ENCODE measurements at places on chromosomes 6 and 20.

DNA sequence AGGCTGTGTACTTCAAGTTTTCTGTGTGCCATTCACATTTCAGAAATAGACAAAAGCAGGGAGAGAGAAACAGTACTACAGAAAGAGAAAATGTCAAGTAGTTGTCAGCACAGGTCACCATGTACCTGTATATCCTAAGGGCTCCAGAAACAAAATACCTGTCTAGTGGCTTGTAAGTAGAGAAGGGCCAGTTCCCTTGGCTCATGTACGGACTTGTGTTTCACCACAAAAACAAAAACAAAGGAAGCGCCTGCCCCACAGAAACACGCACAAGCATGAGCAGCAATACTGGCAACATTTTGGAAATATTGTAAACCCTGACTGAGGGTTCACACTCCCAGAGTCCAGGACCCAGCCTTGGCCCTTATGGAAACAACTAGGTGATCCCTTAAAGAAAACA lies 44.3 kb downstream of the CNKSR3 start:
- no peak for DNase-seq

DNA sequence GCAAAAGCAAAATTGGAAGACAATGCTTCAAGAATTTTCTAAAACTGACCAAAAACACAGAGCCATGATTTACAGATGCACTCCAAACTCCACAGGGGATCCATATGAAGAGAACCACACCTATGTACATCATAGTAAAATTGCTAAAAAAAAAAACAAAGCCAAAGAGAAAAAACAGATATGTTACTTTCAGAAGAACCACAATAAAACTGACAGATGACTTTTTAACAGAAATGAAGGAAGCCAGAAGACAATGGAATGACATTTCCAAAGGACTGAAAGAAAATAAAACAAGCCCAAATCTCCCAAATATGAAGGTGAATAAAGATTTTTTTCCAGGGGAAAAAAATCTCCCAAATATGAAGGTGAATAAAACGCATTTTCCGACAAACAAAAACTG lies 17.5 kb downstream of the TRERF1 start:
- no peak for DNase-seq

- no peak for DNase-seq
These were observed 21.3 kb downstream of the PDE10A start for GRCh38 chr6:165641672-165642156.

GRCh38 chr6:144161975-144162374 lies 11.7 kb downstream of the STX11 start:
- DNase-seq, result no peak

GRCh38 chr6:68368845-68369244 lies 266.2 kb upstream of the ADGRB3 start:
- no peak for DNase-seq

- DNase-seq, result no peak
These were observed 484.2 kb upstream of the MANEA start for GRCh38 chr6:95093154-95093553.

DNA sequence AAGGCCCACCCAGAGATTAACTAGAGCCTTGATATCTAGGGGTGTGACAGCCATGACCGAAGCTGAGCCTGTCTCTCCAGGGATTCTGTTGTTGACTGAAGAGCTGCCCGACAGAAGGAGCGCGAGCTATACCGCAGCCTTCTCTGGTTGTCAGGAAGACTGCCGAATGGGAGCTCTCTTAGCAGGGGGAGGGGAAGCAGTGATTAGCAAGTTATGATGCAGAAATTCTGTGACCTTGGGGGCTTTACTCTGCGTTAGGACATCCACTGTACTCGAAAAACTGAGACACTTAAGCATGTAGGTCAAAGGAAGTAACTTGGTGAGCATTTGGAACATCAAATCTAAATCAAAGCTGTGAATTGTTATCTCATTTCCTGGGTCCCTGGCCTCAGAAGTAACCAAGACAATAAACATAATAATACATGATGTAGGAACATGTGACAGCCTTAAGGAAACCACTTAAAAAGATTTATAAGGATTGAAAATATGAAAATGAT lies 84.7 kb downstream of the MAP3K4 start:
- no peak for DNase-seq

DNA sequence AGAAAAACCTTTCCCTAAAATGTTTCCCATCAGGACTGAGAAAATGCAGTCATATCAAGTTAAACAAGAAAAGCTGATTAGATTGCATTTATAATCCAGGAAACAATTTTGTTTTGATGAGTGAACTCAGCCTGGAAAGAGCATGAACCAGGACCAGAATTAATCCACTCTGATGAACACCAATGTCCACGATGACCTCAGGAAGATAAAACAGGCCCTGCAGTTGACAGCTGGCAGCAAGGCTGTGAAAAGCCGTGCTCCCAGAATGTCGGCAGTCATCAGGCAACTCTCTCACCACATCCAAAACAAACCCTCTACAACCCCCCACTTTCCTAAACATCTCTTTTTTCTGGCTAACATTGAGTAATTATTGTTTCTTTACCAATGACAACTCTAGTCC lies 74.0 kb upstream of the PROKR2 start:
- DNase-seq, result no peak

GRCh38 chr6:136791296-136792094 lies 782 bp downstream of the MAP3K5 start:
- DNase-seq, result peak; percentile 66

GRCh38 chr6:13397359-13398068 lies 69.2 kb upstream of the TBC1D7 start:
- DNase-seq, result no peak

GRCh38 chr20:61260905-61261304 lies 8.8 kb downstream of the CDH4 start:
- DNase-seq, result no peak

- DNase-seq, result no peak
These were observed 140.1 kb downstream of the KLHL32 start for GRCh38 chr6:97064578-97064977.
